Hypothalamus (tissue), 51 donors: ENCODE measurements at places on chromosomes 3 and 15.

DNA sequence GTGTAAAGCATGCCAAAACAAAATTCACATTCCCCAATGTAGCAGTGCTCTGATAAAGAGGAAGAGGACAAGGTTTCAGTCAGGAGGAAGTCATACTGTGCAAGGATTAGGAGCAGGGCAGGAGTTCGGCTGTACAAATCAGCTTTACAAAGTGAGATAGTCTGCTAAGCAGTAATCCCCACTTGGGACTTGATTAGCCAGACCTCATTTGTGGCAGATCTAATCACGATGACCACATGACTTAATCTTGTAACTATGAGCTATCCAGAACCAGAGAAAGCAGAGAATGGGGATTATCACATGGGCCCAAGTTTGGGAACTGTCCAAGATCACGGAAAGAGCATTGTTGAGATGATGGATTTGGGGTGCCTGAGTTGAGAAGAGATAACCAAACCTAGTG is 7.8 kb downstream of the DCBLD2 start:
- DNase-seq = no peak

- no peak for DNase-seq
Measured at GRCh38 chr3:49794926-49795905, 4.5 kb downstream of the CDHR4 start.

DNA sequence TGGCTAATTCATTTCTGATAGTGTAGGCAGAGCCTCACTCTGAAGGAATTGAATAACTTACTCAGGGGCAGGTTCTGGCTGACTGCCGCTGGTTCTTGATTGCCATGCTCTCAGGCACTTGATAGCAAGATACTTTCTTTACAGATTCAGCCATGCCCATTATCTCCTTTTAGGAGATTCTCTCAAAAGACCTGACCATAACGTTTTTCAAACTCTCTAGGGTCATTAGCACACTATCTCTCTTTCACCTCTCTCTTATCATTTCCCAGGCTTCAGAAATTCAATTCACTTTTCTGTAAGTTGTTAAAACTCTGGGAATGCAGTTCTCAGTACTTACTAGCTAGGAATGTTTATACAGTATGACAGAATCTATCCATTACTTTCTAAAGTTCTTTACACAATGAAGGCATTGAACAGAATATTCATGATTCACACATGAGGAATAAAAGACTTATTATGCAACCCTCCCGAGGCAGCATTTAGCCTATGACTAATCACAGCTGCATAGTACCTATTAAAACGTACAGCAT is 850.3 kb upstream of the CADM2 start:
- DNase-seq = no peak

DNA sequence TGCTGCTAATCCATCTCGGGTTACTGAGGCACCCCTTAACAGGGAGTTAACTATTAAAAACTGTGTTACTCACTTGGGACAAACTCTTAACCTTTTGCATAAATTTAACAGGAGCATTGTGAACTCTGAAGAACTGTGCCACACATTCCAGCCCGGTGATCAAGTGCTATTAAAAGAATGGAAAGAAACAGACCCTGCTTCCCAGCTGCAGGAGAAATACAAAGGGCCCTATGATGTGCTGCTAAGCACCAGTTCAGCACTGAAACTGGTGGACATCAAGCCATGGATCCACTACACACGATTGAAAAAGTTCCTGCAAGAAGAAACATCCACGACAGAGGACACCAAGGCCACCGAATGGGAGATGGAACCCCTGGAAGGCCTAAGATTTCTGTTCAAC is 114.7 kb upstream of the PLCL2 start:
- DNase-seq = no peak

- DNase-seq = no peak
Measured at GRCh38 chr3:168598250-168598649, 502.5 kb upstream of the GOLIM4 start.

- DNase-seq = no peak
Measured at GRCh38 chr3:58063022-58063815, 55.0 kb downstream of the FLNB start.

GRCh38 chr3:114411190-114411668 is 117.4 kb downstream of the TIGIT start:
- no peak for DNase-seq

DNA sequence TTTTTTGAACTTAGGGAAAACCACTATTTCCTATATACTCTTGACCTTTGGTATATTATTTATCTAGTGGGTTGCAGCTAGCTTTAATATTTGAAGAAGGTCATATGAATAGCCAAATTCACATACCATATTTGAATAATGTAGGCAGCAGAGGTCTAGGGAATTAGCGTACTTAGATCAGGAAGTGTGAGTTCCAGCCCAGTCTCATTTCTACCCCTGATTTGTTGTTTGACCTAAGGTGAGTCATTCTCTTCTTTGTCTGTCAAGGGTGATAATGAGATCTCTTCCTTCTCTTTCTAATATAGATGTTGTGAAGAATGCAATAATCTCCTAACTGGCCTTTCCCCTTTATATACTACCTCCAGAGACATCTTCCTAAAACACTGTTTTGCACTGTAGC is 36.6 kb upstream of the ZPLD1 start:
- no peak for DNase-seq

DNA sequence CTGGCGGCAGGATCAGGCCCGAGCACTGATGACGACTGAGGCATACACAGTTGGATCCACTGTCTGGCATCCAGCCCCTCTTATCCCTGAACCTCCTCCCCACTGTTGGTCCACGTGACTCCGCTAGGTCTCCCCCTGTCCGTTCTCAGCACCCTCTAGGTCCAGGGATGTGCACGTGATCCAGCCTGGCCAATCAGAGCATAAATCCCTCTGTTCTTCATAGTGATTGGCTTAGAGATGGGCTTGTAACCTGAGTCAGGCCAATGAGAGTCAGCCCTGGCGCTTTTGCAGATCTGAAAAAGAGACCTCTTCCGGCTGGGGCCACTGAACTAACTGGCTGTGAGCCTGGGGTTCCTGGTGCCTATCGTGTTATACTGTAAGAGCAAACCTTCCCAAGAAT is 20.5 kb upstream of the IQSEC1 start:
- DNase-seq = no peak

DNA sequence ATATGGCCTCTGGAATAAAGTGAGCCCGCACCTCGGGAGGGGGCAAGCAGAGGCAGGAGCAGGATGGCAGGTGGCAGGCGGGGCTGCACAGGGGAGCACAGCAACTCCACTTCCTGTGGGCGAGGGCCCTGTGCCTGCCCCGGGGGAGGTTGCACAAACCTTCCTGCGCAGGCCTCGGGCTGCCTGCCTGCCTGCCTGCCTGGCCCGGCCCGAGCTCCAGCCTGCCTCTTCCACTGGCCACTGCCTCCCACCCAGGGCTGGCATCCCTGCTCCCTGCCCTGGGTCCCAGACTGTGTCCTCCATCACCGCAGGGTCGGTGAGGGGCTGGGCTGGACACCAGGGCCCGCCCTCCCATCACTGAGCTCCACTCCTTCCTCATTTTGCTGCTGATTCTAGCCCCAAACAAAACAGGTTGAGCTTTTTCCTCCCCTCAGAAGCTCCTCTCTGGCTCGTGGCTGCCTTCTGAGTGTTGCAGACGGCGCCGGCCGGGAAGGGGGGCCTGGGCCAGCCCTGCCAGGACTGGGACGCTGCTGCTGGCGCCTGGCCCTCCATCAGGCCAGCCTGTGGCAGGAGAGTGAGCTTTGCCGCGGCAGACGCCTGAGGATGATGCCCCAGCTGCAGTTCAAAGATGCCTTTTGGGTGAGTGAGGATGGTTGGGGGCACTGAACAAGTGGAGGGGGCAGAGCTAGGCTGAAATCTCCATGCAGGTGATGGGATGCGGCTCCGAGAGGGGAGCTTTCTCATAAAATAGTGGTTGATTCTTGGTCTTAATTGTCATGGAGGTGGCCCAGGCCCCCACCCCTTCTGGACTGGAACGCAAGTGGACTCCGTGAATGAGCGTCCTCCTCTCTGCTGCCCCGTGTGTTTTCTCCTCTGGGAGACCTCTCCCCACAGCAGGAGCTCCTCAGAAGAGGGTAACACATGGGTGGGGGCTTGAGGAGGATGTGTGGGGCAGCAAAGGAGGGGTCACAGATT is at the start of gene PSTPIP1:
PSTPIP1 (plus strand) TSS at position 156 of the 975 bp plus-strand sequence; CDS start at position 604, 448 bp downstream.
- peak; percentile 36 for DNase-seq

GRCh38 chr3:39744746-39745145 is 64.7 kb upstream of the MYRIP start:
- no peak for DNase-seq

DNA sequence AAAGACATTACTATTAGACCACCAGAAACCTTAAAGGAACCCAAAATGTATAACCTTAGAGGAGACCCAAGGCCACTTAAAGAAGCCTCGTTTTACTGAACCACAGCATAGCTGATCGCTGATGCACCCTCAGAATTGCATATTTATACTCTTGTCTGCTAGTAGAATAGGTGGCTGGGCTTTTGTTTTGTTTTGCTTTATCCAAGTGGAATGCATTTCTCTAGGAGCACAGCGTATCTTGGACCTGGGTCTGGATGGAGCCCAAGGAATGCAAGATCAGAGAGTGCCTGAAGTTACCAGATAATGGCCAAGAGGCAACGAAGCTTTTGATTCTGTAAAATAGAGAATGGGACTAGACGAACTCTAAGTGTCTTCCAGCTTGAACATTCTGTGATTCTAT is 129.2 kb upstream of the COL8A1 start:
- DNase-seq = no peak

DNA sequence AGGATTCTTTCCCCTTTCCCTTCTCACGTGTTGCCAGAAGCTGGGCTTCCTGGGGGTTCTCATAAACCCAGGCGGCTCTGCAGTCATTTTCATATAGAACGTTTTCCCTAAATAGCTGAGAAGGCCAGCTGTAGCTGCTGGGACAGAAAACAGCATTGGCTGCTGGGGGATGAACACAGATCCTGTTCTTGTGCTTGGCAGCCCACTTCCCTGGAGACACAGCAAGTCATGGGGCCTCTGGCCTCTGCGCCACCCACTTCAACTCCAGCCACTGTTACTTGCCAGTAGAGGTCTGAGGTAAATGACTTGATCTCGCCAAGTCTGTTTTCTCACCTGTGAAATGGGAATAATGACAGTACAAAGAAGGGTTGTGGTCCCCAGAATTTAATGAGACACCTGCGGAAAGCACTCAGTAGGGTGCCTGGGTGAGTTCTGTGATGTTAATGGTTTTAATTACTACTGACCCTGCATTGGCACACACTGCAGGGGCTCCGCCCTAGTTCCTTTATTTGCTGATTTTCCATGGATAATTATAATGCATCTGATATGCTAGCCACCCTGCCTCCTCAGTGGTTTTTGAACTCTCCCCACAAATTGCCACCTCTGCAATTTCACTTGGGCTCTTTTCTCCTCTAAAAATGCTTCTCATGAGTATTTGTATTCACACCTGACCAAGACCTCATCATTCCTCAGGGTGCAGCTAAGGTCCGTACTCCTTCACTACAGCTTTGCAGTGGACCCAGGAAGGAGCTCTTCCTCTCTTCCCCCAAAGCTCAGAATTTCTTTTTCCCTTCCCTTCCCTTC is 274.7 kb downstream of the RPLP1 start:
- no peak for DNase-seq

- DNase-seq = no peak
Measured at GRCh38 chr15:78093242-78094020, 1.1 kb downstream of the SH2D7 start.
